ENCODE measurements at places on chromosomes 11 and 22. TPM values are rescaled to one million over a fixed set of nuclear protein-coding genes. Genes with fewer than 3 reads are reported as not detected.

- no peak for DNase-seq
Observed at GRCh38 chr22:19852177-19852781, 2.4 kb downstream of the GNB1L start.

Gene ARRB1
- polyA plus RNA-seq: 27.6 TPM

- DNase-seq: no peak
Observed at GRCh38 chr22:25746012-25746373, 4.0 kb downstream of the MYO18B start.

GRCh38 chr22:23383491-23384361 lies 196.4 kb downstream of the IGLL1 start:
- DNase-seq: no peak

- no peak for DNase-seq
Observed at GRCh38 chr11:125202362-125202880, 37.9 kb downstream of the PKNOX2 start.
